ENCODE measurements at places on chromosomes 2 and 18.

- no peak for DNase-seq
Measured at GRCh38 chr2:118696786-118697465, 150.5 kb downstream of the EN1 start.

DNA sequence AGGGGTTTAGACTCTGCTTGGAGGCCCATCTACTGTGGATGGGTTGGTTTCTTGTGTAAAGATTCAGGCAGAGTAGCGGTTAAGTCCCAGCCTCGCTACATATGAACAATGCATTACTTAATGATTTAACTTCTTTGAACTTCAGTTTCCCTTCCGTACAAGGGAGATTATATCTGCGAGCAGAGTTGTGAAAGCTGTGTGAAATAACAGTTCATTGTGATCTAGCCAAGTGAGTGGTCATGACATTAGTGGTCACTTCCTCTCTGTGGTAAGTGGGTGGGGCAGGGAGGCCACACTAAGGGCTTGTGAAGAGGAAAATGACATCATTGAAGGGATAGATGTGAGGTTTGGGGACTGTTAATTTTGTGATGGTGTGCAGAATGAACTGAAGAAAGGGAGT is 14.1 kb upstream of the MEX3C start:
- no peak for DNase-seq

DNA sequence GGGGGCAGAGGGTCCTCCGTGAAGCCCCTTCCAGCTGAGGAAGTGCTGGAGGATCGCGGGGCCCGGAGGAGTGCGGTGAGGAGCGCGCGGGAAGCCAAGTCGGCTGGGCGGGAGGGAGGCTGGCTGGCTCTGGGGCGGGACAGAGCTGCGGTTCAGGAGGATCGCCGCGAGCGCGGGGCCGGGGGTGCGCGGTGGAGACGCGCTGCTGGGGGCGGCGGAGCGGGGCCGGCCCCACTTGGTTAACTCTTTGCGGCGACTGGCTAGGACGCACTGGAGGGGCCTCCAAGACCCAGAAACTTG is 464 bp downstream of the CYBRD1 start:
- no peak for DNase-seq

- peak; percentile 12 for DNase-seq
Measured at GRCh38 chr2:222572751-222573174, 83.1 kb downstream of the FARSB start.

DNA sequence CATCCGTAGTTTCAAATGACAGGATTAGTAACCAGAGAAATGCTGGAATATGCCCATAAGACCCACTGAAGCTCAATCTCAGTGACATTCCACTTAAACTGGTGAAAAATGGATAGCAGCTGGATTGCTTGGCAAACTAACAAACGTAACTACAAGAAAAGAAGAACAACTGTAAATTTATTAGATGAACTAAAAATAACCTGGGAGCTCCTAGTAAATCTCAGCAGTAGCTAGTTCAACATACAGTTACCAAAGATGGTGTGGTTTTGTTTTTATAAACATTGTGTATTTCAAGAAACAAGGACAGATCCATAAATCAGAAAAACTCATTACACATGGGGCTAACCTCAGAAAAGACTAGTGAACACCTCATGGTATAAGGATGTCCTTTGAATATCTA is 531.9 kb downstream of the XIRP2 start:
- no peak for DNase-seq

DNA sequence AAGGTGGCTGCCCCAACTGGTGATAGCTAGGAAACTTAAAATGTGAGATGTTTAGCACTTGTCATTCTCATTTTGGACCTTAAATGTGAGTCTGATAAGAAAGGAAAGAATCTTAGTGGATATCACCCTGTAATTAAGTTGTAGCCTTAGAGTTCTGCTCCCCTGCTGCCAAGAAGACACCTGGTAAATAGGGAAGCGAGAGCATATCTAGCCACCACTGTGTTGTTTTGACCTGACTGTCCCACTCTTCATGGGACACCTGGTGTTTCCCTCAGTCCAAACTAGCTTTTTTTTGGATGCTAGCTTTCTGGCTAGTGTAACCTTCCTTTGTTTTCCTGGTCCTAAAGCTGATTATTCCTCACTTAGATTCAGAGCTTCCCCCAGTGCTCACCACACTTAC is 357.6 kb downstream of the RAD51AP2 start:
- DNase-seq: no peak

DNA sequence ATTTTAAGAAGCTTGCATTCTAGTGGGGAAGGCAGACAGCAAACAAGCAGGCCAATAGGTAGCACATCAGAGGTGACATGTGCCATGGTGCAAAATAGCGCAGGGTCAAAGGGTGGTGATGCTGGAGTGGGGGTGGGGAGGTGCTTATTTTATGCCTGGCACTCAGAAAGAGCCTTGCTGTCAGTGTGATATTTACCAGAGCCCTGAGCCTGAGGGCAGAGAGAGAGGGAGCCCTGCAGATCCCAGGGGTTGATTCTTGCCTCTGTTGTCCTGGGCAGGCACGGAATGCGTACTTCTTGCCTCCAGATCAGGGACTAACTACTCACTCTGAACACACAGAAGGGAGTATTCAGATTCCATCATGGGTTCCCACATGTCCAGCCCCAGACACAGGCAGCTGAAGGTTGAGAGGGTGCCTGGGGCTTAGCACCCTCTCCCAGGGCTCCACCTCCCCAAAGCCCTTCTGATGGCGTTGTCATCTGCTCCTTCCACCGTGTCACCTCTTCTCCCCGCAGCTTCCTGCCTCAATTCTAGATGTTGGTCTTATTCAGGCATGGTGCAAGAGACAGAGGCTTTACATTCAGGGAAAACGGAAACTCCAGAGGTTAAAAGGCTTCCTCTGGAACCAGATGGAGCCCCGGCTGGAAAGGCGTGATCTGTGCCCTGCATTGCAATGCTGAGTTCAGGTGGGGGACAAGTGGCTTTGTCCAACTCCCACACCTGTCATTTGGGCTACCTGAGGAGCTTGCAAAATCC is 252.3 kb downstream of the HAUS1 start:
- DNase-seq: no peak

DNA sequence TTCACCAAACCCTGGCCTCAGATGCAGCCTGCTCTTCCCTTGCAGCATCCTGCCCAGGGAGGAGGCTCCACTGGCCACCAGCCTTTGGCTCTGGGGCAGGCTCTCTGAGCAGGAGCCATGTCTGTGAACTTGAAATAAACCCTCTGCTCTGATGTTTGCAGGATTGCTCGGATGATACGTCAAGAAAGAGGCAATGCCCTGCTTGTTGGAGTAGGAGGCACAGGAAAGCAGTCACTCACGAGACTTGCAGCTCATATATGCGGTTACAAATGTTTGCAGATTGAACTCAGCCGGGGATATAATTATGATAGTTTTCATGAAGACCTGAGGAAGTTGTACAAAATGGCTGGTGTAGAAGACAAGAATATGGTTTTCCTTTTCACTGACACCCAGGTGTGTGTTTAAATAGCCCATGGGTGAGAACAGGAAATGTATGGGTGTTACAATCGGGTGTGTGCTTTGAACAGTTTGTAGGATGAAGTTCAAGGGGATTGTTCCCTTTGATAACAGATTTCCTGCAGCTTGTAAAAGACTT is 177.9 kb downstream of the DNAH6 start:
- DNase-seq: no peak

GRCh38 chr2:207051385-207051965 is 112.2 kb downstream of the CPO start:
- no peak for DNase-seq

- no peak for DNase-seq
Measured at GRCh38 chr2:10170256-10170655, 47.7 kb downstream of the RRM2 start.

- DNase-seq: no peak
Measured at GRCh38 chr18:65568866-65569265, 181.9 kb upstream of the CDH7 start.

GRCh38 chr2:85395912-85396475 is 14.2 kb downstream of the CAPG start:
- no peak for DNase-seq

DNA sequence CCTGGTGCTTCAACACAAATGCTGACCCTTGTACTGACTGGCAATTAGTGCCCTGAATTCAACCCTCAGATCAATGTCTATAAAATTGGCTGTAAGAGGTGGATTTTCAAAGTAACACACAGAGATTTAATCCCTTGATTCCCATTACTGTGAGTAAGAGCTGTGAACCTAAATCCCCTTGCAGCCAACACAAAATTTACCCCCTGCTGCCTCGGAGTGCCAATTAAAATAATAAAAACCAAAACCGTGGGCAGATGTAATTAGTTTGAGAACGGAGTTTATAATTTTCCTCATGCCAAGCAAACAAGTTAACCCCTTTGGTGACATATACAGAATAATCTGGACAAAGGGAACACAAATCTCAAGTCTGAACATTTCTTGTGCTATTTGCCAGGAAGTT is 55.8 kb upstream of the REV1 start:
- DNase-seq: peak; percentile 77

GRCh38 chr2:203071148-203071547 is 56.5 kb downstream of the NBEAL1 start:
- no peak for DNase-seq

- no peak for DNase-seq
Measured at GRCh38 chr18:73690222-73690621, 457.4 kb downstream of the FBXO15 start.

GRCh38 chr2:88451811-88452564 is 505 bp downstream of the FOXI3 start:
- DNase-seq: no peak

- DNase-seq: no peak
Measured at GRCh38 chr2:230666885-230667712, 45.5 kb upstream of the CAB39 start.

- peak; percentile 47 for DNase-seq
Measured at GRCh38 chr2:7992612-7993602, 688.9 kb upstream of the ID2 start.

DNA sequence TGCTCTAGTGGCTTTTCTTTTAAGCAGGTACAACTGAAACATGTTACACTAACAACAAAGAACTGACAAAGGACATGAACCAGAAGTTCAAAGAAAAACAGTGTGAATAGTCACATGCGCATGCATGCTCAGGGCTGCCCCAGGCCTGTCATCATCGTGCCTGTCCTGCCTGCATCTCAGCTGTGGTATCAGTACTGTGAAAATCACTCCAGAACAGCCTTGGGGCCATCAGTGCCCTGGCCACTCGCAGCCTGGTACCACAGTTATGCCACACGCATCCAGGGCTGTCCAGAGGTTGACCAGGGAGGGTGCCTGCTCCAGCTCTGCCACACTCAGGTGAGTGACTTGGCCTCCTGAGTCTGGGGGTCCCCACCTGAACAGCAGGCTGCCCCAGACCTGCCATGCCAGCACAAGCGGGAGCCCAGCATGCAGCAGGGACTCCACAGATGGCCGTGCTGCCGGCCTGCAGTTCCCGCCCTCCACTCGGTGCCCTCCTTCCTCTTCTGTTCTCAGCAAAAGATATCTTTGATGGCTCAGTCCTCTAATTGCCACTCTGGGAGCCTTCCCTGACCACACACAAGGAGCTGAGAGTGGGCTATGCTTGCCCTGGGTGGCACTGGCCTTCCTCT is 12.3 kb downstream of the LIMS2 start:
- no peak for DNase-seq

DNA sequence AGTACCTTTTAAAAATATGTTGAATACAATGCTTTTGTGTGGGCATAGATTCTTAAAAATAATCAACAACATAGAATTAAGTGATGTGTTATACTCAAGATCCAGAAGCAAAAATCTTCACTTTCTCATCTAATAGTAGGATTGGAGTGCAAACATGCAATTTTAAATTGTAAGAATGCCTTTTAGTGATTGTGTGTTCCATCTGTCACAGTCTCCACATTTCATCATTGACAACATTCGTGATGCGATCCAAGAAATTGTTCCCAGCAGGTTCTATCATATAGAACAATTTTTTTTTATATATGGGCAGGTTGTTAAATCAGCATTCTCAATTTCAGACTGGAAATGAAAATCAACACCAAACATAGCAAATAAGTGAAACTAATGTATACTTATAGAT is 1671.8 kb upstream of the SLC39A10 start:
- no peak for DNase-seq

- DNase-seq: no peak
Measured at GRCh38 chr18:38759457-38759856, 1193.9 kb upstream of the CELF4 start.

DNA sequence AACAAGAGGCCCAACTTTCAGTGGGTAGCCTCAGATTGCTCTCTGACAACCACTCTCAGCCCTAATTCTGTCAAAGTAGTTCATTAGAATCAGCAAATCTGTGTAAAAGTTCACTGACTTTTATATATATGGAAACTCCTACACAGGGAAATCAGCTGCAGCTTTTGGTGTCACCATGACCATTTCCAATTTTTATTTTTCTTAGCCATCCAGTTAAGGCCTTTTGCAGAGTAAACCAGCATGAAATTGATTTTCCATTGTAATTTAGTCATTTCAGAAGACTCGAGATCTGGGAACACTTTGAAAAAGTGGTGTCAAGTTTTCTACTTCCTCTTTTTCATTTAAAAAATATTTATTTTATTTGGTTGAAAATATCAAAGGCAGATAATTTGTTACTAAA is 263.2 kb downstream of the TMEM182 start:
- no peak for DNase-seq

- DNase-seq: no peak
Measured at GRCh38 chr2:217063238-217063755, 203.4 kb upstream of the TNP1 start.

DNA sequence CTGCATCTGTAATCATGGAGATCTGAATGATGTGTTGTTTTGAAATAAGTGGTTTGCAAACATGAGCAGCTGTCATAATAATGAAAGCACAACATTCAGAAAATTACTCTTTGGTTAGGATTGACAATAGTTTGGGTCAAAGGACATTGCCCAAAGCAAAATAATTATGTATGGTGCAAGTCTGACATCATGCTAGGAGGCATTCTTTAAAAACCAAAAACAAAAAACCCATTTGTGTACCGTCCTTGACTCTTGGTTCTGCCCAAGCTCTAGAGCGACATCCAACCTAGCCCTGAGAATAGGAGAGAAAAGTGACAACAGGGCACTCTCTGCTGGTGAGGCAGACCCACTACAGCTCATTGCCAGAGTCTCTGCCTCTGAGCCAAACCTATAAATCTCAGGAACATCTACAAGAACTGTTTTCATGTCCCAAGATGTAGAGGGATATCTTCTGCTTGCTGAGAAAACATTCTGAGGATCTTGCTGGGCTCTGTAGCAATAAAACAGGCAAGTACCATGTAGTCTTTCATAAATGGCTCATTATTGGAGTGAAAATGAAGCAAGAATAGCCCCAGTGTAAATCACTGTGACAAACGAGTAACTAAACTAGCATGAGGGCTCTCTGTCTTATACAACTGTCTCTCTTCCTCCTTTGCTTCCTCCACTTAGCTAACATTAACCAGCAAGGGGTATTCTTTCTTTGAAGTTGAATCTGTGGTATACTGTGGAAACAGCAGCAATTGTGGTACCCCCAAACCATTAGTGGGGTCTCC is 266.8 kb upstream of the CXCR4 start:
- peak; percentile 87 for DNase-seq

DNA sequence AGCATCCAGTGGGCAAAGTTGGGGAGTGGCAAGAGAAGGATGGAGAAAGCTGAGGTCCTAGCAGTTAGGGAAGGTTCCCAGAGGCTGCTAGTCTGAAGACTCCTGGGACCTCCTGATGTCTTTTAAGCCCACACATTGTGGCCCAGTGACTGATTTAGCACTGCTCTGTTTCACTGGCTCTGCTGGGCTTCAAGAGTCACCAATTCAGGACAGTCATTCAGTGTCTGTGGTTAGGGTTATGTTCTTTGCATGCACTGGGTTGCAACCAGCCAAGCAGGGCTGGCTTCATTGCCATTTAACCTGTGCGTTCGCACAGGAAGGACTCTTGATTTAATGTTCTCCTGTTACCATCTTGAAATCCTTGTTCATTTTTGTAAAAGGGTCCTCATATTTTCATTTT is 199.2 kb downstream of the ICOS start:
- DNase-seq: no peak

Measured in NCI-H1417 (cell line).